Stomach (tissue), 19 donors: ENCODE measurements at places on chromosomes 2 and 18. TPM values are rescaled to one million over a fixed set of nuclear protein-coding genes. Genes with fewer than 3 reads are reported as not detected.

- DNase-seq, result peak; percentile 71
Observed at GRCh38 chr2:147844697-147845410, at the start of gene ACVR2A. Gene ACVR2A (plus strand): TSS chr2:147845029. CDS start chr2:147845153, 124 bp downstream.

- DNase-seq, result no peak
Observed at GRCh38 chr2:109284826-109285225, 155.8 kb downstream of the SH3RF3 start.

GRCh38 chr2:232883116-232883721 lies 13.2 kb downstream of the SNORC start:
- DNase-seq, result no peak

GRCh38 chr18:65704046-65704445 lies 46.8 kb upstream of the CDH7 start:
- DNase-seq, result no peak

- DNase-seq, result no peak
Observed at GRCh38 chr2:140276661-140277060, 1496.5 kb upstream of the NXPH2 start.

GRCh38 chr18:34985963-34986362 lies 55.2 kb upstream of the MAPRE2 start:
- no peak for DNase-seq

DNA sequence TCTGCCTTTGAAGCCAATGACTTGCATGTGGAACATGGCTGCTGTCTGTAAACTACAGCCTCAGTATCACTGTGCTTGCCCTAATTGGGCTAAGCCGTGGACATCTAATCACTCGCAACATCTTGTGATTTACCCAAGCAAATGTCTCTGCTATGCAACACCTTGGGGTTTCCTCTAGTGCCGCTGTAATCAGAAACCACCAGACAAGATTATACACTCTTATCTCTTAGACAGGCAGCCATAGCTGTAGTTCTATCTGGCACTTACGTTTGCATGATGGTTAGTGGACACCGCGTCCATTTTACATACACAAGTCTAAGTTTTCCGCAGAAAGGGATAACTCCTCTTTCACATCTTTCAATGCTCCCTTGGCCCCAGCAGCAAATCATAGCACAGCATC lies 204.3 kb upstream of the CCDC68 start:
- DNase-seq, result no peak

- no peak for DNase-seq
Observed at GRCh38 chr2:216031960-216032689, 18.8 kb upstream of the MREG start.

DNA sequence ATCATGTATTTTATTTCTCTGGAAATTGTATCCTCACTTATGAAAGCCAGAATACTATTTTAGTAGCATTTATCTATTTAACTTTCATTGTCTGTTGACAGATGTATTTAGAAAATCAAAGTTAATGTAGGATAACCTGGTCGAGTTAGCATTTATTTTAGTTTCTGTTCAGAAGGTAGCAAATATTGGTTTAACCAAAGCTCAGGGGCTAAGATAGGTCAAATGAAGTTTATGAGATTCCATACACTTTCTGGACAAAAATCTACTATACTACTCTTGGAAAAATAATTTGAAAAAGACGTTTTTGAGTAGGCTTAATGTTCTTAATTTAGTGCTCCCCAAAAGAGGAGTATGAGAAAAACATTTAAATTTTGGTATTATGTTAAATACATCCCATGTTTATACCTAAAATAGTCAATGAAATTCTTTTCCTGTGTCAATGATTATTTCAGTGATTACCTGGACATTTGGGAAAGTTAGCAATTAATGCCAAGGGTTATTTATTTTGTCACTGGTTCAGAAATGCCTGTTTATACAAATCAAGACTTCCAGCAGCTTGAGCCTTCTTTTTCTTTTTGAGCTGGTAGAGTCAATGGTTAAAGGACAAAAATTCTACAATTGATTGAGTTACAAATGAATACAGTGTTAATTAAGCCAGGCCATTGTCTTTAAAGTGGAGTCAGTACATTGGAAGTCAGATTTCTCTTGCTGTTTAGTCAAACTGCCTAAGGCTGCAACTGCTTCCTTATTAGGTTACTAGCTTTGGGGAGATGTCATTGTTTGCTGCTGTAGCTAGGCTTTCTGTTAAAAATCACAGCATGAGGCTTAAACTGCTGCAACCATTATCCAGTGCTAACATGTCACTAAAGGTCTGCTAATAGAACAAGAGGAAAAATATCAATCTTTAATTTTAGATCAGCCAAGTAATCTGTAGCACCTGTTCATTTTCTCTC lies 182.3 kb downstream of the CAMKMT start:
- DNase-seq, result peak; percentile 36

GRCh38 chr2:7809640-7810039 lies 872.2 kb upstream of the ID2 start:
- DNase-seq, result no peak

DNA sequence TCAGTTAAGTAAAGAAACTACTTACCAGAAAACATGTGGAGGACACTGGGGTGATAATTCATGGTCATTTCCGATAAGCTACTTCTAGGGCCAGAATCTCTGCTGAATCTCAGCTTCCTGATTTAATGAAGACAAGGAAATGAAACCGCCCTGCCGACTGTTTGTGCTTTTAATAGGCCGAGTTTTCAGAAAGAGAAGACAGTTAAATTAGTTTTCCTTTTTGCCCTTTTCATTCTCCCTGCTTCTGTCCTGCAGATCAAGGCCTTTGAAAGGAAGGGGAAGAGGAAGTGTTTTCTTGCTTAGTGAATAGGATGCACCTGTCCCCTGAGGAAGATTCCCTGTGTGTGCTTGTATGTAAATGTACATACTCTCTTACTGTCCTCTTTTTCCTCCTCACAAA lies 126.6 kb downstream of the SH3RF3 start:
- no peak for DNase-seq

- DNase-seq, result no peak
Observed at GRCh38 chr2:158815658-158816057, 20.5 kb downstream of the DAPL1 start.

Gene TACR1
- 0.73 TPM for total RNA-seq

Gene TRIB2
- 91.0 TPM for total RNA-seq

Gene AGXT
- total RNA-seq, result not detected

Gene TUBA3E
- not detected for total RNA-seq

Gene TRIM43
- not detected for total RNA-seq
